T follicular helper cell (primary cell): ENCODE measurements at places on chromosomes 5 and 9.

- DNase-seq: no peak
Observed at GRCh38 chr9:130414081-130414731, 30.6 kb upstream of the ASS1 start.

DNA sequence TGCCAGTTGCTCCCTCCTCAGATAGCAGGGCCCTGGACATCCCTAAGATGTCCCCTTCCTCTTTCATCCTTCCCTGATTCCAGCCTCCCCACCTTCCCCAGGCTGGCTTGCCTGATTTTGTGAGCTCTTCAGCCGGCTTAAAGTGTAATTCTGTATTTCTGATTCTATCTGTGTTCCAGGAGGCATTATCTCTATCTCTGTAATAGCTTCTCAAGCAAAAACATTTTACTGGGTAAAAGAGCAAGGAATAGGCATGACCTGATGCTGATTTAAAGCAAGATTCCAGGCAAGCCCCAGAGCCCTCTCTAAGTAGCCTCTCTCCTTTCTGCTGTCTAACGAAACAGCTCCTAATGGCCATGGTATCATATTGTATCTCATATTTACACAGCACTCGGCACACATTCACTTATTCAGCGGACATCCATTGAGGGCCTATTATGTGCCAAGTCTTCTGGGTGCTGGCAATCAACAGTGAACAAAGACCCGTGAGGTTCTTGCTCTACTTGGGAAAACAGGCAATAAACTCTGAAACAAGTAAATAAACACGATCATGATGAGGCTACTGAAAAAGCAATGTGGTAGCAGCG is 100.9 kb upstream of the MSX2 start:
- DNase-seq: no peak

DNA sequence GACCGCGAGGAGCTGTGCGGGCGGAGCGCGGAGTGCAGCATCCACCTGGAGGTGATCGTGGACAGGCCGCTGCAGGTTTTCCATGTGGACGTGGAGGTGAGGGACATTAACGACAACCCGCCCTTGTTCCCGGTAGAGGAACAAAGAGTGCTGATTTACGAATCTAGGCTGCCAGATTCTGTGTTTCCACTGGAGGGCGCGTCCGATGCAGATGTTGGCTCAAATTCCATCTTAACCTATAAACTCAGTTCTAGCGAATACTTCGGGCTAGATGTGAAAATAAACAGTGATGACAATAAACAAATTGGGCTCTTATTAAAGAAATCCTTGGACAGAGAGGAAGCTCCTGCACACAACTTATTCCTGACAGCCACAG is 590 bp downstream of the PCDHA6 start:
- DNase-seq: no peak

DNA sequence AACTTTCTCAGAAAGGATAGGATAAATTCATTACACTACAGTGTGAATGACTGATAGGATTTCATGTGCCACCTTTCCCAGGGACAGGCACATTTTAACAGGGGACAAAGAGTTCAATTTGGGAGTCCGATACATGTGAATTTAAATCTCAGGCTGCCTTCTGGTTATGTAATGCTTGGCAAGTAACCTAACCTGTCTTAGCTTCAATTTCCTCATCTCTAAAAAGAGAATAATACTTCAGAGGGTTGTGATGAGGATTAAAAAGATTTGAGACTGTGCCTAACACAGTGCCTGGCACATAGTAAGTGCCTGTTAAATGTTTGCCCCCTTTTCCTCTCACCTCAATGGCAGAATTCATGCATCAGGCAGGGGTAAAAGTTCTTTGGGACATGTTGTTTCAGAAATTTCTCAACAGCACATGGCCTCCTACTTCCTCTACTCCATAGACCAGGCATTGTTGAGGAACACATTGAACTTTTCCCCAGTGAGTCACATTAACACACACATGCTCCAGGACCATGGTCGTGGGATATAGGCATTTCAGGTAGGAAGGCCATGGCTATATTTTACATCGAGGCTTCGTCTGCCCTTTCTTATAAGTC is 94.6 kb upstream of the EGFLAM start:
- DNase-seq: no peak

DNA sequence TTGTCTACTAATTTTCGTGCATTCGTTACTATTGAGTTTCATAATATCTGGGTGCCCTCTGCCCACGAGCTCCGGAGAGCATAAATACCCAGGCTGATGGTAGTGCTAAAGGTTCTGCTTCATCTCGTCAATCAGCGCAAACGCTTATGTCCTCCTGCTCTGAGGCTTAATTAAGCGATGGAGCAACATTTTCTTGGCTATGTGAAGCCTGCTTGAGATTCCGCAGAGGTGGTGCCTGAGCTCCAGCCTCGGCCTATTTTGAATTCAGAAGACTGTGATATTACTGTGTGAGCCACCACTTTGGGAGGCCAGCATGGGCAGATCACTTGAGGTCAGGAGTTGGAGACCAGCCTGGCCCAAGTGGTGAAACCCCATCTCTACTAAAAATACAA is 44.8 kb downstream of the ANXA2R start:
- no peak for DNase-seq

GRCh38 chr5:7822449-7822848 is 28.5 kb downstream of the CFAP90 start:
- no peak for DNase-seq
